ENCODE measurements at places on chromosomes 5 and 9. TPM values are rescaled to one million over a fixed set of nuclear protein-coding genes. Genes with fewer than 3 reads are reported as not detected.

- no peak for DNase-seq
Observed at GRCh38 chr9:136050701-136051452, 44.2 kb downstream of the NACC2 start.

- no peak for DNase-seq
Observed at GRCh38 chr9:125150349-125151245, 7.3 kb upstream of the SCAI start.

DNA sequence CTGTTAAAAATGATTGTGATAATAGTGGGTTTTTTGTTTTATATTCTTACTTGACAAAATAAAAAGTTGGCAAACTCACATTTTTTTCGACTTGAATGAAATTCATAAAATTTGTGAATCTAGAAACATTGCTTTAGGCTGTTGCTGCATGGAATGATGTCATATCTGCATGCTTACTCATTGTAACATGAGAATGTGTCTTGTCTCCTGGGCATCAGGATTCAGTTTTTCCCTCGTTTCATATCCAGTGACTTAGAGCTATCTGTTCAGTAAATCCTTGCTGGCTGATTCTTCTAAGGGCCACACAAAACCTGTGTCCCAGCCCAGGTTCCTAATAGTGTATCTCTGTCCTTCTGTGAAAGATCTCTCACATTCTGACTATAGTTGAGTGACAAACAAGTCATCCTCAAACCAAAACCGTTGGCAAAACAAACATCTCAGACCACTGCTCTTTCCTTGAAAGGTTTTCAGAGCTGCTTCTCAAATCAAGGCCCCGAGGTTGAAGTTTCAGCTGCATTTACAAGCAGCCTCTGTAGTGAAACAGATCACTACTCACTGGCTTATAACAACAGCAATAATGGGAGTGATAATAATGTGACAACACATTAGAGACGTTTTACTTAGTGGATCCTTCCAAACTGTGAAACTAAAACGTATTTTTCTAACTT lies 95.0 kb downstream of the NPR3 start:
- DNase-seq, result no peak

Gene ADGRV1
- 13.9 TPM for polyA plus RNA-seq

Gene GAPVD1
- 38.2 TPM for polyA plus RNA-seq

Gene PCDHGA6
- 6.7 TPM for polyA plus RNA-seq

Gene SUSD3
- 10.2 TPM for polyA plus RNA-seq

Gene EXOSC2
- polyA plus RNA-seq, result 39.1 TPM

Measured in left renal cortex interstitium (tissue), 4 donors.